Stimulated activated CD4-positive, alpha-beta T cell treated with anti-CD3 and anti-CD28 coated beads, Interleukin-4, amount 100 ng/mL, for 1 hour (primary cell): ENCODE measurements at places on chromosomes 7 and 10.

DNA sequence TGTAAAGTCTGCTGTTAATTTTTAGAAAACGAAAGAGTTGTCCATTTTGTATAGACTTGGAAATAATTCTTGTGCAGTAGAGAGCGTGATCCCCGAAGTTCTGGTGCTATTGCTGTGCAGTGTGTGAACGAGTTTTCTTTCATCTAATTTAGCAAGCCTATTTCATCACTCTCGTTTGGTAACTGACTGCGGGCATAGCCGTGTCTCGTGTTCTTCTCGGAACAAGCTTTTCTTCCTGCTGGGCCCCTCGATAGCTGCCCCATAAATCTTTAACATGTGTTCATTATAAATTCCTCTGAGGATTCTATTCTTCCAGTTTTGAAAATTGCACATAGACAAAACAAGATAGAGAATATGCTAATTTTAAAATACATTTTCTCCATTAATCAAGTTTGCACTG is 622.0 kb upstream of the PFKP start:
- DNase-seq, result no peak

DNA sequence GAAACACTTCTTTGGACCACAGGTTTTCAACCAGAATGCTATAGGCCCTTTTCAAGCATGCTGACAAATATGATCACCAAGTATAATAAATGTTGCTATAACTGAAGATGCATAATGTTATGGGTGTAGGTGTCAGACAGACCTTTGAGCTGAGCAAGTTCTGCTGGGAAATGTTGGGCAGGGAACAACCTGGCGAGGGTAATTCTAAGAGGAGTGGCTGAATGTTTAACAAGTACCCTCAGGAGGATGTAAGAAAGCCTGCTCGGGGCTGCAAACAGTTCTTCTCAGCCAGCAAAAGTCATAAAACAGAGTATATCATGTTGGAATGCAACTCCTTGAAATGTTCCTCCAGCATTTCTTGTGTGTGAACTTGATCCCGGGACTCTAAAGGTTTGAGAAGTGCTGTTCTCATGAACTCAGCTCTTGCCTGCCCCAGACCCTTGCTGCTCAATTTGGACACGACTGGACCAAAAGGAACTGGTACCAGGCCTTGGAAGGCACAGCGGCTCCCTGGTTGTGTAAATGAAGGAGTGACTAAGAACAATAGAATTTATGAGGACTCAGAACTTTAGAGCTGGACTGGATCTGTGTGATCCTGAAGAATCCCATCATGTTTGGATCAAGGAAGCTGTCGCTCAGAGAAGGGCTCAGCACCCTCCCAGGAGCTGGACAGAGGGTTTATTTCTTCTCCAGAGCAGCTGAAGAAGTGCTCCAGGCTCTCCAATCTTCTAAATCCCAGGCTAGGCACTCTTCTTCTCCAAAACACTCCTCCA is 143.2 kb upstream of the ANK3 start:
- DNase-seq, result no peak

- no peak for DNase-seq
Measured at GRCh38 chr7:12722136-12722535, 34.7 kb downstream of the ARL4A start.

GRCh38 chr7:105674200-105674920 is 93.1 kb upstream of the EFCAB10 start:
- no peak for DNase-seq

DNA sequence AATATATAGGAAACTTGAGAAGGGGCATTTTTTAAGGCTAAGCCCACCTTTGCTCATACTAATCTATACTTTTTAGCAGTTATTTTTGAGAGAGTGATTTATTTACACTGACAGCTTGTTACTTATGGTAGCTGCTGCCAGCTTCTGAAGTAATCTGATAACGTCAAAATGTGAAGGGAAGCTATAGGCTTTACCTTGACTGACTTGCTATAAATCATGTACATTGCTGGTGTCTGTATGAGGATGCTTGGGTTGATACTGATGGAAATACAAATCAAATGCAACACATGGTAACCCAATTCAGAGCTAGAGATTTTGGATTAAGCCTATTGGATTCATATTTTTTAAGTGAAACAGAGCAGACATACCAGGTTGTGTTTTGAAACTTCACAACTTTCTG is 299.4 kb downstream of the LRMDA start:
- no peak for DNase-seq

DNA sequence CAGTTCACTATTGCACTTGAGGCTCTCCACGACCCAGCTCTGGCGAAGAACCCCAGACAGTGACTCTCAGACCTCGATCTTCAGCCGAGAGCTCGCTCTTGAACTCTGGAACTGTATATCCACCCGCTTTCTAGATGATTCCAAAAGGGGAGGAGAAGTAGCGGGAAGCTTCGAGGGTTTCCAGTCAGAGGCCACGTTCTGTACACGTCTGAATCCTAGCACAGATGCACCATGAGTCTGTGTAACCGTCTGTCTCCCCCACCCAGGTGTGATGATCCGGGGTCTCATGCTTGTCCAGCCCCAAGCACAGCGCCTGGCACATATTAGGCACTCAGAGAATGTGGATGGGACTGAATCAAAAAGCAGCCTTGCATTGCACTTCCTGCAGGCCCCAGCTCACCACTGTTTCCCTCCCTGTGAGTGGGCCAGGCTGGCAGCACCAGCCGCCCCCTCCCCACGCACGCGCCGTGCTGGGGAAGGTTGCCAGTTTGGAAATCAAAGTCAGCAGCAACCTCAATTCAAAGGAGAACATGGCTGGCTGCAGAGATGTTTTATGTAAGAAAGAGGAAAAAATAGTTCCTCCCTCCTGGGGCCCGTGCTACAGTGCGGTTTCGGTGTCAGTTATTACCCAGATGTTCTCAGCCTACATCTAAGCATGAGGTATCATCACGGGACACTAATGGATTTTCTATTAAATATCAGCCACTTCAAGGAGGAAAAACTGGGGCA is 5.7 kb downstream of the GRID2IP start:
- no peak for DNase-seq

- no peak for DNase-seq
Measured at GRCh38 chr7:49703337-49703736, 70.1 kb upstream of the VWC2 start.

GRCh38 chr7:20470726-20471125 is 140.0 kb downstream of the ITGB8 start:
- DNase-seq, result no peak

- no peak for DNase-seq
Measured at GRCh38 chr7:26305090-26305868, 13.6 kb downstream of the SNX10 start.

- DNase-seq, result no peak
Measured at GRCh38 chr10:49281461-49281860, 17.5 kb upstream of the C10orf71 start.

DNA sequence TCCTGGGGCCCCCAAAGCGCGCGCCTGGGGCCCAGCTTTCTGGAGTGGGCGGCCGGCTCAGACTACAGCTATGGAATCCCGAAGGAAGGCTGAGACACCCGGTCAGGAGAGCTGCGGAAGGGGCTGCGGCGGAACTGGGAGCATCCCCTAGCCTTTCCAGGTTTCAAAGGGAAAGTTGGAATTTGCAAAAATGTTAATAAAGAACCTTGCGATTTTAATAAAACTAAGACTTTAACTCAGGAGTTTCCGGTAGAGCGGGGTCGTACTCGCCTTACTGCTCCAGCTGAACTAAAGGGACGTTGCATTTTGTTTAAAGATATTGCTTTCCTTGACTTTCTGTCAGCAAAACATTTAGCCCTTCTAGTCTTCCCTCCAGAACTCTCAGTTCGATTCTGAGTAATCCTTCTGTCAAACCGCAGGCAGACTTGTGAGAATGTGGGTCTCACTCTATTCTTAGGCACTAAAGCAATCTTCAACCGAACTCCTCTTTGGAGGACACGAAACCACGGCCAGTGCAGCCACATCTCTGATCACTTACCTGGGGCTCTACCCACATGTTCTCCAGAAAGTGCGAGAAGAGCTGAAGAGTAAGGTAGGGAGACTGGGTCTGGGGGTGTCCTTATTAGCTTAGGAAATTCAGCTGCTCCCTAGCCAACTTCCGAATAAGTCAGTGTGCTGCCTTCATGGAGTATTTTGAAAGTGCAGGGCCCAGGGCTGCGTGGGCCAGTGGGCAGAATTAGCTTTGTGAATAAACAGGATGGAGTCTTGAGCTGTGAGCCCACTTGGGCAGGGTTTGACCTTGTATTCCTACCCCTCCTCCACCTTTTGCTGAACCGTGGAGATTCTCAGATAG is 1.9 kb downstream of the CYP26A1 start:
- DNase-seq, result no peak

DNA sequence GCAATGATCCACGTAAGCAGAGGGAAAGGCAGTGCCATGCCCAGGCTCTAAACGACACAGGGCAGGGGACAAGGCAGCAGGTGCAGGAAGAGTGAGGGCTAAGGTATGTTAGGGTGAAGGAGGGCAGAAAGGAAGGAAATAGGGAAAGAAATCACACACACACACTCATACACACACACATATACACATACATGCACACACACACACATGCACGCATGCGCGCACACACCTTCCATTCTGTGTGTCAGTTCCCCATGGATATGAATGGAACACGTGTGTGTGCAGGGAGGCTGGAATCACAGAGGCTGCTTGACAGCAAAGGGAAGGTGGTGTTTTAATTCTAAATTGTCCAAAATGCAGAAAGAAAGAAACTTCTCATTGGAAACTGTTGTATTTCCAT is 6.2 kb upstream of the PHYH start:
- no peak for DNase-seq

- no peak for DNase-seq
Measured at GRCh38 chr10:62653254-62653653, 151.3 kb upstream of the ADO start.

- DNase-seq, result no peak
Measured at GRCh38 chr10:95243318-95243617, 47.5 kb downstream of the PDLIM1 start.

- DNase-seq, result no peak
Measured at GRCh38 chr7:89926194-89926593, 228.1 kb upstream of the STEAP1 start.

- no peak for DNase-seq
Measured at GRCh38 chr7:21941611-21942141, 4.0 kb downstream of the CDCA7L start.

DNA sequence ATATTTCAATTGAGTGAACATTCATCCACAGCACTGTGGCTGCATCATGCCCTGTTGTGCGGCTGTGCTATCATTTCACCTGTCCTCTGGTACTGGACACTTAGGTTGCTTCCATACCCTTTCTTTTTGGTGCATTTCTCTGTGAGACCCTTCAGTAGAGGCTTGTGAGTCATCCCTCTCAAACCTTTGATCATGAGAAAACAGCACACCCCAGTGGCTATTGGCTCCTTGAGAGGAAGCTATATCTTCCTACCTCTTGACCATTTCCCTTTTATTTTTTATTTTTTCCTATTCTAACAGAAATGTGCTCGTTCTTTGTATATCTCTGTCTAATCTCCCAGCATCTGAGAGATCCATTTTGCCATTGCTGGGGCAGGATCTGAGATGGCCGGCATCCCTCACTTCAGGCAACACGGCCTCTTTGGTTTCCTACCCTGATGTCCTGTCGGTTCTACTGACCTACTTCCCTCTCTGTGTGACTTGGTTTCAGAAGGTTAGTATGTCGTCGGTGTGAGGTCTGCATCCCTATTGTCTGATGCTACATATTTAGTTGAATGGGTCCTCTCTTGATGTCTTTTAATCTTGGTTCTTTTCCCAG is 23.8 kb upstream of the PIK3AP1 start:
- no peak for DNase-seq

GRCh38 chr10:62244785-62245467 is 23.7 kb downstream of the RTKN2 start:
- no peak for DNase-seq

- DNase-seq, result no peak
Measured at GRCh38 chr10:14815681-14816080, 22.2 kb downstream of the CDNF start.

DNA sequence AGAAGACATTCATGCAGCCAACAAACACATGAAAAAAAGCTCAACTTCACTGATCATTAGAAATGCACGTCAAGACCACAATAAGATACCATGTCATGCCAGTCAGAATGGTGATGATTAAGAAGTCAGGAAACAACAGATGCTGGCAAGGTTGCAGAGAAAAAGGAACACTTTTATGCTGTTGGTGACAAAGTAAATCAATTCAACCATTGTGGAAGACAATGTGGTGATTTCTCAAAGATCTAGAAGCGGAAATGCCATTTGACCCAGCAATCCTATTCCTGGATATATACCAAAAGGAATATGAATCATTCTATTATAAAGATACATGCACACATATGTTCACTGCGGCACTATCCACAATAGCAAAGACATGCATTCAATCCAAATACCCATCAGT is 77.6 kb downstream of the C10orf90 start:
- DNase-seq, result no peak

GRCh38 chr10:86962981-86963310 is 4.5 kb downstream of the SNCG start:
- DNase-seq, result no peak

DNA sequence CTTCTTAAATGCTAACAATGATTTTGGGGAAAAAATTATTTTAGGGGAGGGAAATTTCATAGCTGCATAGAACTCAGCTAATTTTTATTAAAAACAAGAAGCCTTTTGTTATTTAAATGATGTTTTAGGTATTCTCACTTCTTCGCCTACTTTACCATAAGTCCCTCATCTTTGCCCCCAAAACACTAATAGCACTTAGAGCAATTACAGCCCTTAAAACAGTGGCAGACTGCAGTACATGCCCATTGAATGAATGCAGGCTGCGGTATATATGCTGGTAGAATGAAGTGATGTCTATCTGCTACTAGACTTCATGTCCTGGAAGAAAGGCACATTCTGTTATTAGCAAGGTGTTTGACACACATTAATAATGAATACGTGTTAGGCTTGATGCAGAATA is 2.9 kb upstream of the SPAG6 start:
- no peak for DNase-seq

- no peak for DNase-seq
Measured at GRCh38 chr7:92813390-92814024, 22.9 kb downstream of the CDK6 start.

DNA sequence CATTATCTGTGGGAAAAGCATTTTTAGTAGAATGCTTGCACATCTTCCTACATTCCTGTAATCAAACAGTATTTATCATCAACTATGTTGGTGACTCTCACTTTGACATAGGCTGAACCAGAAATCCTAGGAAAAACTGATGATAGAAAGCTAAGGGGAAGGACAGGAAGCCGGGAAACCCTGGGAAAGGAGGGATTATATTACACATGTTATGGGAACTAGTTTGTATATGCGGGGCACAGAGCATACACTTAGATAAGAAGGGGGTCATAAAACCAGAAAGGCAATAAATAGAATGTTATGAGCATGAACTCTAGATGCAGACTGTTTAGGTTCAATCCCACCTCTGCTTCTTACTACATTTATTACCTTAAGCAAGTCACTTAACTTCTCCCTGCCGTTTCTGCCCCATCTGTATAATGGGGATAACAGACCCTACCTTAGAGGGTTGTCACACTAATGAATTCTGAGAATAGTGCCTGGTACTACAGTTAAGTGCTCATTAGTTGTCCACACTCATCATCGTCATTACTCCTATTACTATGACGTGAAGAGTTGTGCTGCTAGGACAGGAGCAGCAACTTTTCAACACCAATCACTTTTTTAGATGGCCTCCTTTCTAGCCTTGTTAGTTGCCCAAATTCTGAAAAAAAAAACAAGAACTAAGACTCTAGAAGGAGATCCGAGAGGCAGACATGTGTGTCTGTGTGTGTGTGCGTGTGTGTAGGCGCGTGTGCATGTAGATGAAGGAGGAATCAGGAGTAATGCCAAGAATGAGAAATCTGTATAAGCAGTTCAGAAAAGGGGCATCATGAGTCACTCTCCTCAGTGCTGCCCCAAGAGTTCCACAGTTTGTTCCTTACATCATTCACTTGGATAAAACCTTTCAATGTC is 52.2 kb downstream of the KMT2C start:
- peak; percentile 18 for DNase-seq

- DNase-seq, result no peak
Measured at GRCh38 chr10:28127881-28128280, 129.0 kb upstream of the ODAD2 start.
